AG04449 (cell line): ENCODE measurements at places on chromosomes 1 and 21.

- no peak for DNase-seq
These were observed 3.8 kb upstream of the MYOG start for GRCh38 chr1:203089651-203090045.

DNA sequence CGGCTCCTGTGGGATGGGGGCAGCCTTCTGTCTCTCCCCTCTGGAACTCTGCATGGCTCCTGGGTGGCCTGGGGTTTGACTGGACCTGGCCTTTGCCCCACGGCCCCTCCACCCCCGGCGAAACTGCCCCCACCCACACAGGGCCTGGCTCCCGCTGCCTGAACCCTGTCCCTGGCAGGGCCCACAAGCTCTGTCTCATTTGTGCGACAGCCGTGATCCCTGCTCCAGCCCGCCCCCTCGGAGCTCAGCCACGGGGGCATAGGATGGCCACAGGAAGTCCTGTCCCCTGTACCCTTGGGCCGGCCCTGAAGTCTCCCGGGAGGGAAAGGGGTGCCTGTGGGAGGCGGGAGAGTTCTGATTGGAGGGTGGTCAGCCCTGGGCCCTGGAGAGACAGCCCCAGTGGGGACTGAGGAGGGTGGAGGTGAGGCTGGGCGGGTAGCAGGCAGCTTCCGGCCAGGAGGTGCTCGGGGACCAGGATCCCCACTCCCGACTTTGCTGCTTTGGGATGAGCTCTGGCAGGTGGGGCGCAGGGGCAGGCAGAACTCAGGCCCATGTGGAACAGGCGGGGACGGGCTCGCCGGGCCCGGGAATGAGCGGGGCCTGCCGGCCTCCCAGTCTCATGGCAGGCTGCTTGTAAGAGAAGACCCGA, 45.1 kb downstream of the SLX9 start:
- DNase-seq: no peak

DNA sequence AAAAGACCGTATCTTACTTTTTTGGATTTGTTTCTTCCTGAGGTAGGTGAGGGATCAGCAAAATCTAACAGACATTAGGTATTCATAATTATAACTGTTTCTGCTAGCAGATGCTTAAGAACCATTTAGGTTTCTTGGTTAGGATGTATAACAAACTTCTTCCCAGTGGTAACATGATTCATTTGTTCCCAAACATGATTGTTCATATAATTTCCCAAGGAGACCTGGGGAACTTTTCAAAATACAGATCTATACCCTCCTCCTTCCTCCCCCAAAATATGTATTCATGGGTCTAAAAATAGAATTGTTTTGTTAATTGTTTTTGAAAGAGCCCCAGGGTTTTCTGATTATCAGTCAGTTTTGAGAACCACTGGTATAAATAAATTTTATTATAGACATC, 228.2 kb downstream of the COP1 start:
- no peak for DNase-seq

GRCh38 chr1:1244192-1244811, 2.2 kb downstream of the C1QTNF12 start:
- no peak for DNase-seq

GRCh38 chr1:158053276-158053675, 59.8 kb downstream of the KIRREL1 start:
- DNase-seq: no peak

GRCh38 chr1:27885621-27886352, 13.4 kb downstream of the THEMIS2 start:
- DNase-seq: no peak

- DNase-seq: no peak
These were observed 67.9 kb downstream of the TBX15 start for GRCh38 chr1:118920124-118920717.

DNA sequence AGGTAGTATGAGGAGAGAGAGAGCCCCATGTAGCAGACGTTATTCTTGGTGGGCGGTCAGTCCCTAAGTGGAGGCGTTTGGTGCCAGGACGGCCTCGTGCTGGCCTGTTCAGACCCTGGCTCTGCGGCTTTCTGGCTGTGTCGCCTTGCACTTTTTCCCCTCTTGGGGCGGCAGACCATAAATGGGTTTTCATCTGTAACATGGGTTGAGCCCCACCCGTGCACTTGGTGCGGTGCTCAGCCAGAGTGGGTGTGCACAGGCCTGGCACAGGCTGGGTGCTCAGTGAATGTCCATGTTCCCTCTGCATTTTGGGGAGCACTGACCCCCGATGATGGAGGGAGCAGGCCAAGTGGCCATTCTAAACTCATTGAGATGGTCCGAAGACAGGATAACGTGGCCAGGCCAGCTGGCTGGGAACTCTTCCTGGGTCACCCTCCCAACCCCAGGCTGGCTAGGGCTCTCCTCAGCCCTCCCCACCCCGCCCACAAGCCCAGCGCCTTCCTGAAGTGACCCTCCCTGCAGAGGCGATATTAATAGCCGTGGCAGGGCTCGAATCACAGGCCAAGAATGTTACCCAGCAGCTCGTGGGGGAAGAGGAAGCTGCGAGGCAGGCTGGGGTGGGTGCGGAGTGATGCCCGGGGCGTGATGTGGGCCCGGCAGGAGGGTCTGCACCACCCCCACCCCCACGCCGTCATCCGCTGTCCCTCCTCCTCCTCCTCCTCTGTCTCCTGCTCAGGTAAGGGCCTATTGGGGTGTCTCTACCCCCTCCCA, 78.5 kb downstream of the ARHGEF10L start:
- no peak for DNase-seq

DNA sequence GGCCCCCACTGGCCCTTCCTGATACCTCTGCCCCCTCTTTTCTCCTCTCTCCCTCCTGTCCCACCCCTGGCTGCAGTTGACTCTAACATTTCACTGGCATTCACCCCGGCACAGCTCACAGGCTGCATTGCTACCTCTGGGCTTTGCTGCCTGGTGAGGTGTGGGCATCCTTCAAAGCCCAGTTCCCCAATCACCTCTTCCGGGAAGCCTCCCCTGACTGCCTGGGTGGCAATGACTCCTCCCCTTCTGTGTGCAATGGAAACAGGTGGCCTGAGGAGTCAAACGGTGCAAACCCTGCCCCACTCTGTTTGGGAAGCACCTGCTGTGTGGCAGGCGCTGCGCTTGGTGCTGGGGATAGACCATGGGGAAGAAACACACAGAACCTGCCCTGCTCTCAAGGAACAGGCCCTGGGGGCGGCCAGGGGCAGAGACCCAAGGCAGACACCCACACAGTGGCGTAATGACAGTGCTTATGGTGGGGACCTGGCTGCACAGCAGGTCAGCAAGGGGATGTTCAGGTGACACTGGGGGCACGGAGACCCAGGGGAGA, 39.3 kb upstream of the POFUT2 start:
- no peak for DNase-seq

DNA sequence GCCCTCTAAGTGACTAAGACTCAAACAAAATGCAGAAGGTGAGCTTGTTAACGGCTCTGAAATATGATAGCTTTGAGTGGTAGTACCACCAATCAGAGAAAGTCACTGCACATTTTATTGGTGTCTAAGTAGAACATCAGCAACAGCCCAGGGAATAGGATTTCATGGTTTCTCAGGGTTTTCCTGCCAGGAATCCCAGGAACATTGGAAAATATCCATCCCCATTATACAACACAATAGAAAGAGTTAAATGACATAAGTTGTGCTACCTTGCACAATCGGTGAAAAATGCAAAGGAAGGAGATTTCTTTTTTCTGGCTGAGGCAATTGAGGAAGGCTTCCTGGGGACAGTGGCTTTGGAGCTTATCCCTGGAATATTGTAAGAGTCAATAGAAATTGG, 283.1 kb downstream of the HLX start:
- no peak for DNase-seq

- no peak for DNase-seq
These were observed 6.2 kb upstream of the BTG2 start for GRCh38 chr1:203299169-203299568.

GRCh38 chr1:206925106-206925736, 3.5 kb upstream of the FCMR start:
- DNase-seq: no peak

- DNase-seq: no peak
These were observed 46.6 kb downstream of the ADARB1 start for GRCh38 chr21:45120975-45121374.

DNA sequence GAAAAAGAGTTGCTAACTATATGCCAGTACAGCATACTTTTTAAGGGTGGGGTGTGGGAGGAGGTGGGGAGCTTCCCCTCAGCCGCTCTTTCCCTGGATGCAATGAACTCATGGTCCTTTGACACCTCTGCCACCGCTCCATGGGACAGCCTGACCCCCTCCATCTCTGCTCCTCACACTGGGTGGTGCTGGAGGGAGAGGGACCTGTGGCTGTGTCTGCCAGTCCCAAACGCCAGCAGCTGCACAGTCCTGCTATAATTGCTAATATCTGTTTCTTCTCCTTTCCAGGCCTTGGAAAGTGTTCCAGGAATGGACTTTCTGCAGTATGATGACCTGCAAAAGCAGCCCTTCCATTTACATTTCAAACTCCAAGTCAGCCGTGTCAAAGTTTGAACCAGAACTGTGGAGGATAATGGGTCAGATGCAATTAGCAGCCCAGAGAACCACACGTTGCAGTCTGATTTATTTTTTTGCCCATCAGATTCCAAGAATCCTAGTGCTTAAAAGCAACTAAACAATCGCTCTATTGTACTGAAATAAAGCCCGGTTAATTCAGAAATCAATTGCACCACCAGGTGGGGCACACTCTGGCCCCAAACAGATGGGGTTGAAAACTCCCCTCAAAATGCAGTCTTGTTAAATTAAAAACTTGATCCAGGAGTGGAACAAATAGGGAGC, 160.7 kb upstream of the LMO4 start:
- no peak for DNase-seq

DNA sequence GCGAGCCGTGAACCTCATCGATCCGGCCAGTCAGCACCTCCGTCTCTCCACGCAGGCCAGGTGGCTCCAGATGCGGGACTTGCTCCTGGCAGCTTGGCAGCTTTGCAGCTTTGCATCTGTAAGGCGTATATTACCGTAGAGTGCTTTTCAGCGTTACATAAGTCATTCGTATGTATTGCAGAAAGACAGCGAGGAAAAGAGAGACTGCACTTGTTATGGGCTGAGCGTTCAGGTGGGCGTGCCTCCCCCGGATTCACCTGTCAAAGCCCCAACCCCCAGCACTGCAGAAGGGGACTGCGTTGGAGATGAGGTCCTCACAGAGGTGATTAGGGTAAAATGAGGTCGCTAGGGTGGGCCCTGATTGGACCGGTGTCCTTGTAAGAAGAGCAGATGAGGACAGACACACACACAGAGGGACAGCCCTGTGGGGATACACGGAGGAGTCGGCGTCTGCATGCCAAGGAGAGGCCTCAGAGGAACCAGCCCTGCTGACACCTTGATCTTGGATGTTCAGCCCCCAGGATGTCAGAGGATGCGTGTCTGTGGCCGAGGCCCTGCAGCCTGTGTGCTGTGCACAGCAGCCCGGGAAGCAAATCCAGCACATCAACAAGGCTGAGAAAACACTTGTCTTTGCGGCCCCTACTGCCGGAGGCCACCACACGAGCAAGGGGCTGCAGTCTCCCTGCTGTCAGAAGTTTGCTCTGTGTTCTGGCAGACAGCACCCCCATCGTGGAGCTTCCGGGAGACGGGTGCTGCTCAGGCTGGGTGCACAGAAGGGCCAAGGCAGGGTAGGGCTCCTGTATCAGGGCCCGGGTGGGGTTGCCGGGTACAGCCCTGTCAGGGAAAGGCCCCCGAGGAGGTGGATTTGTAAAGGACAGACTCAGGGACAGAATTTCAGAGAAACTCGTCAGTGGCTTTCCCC, 10.9 kb upstream of the AGPAT3 start:
- DNase-seq: no peak

DNA sequence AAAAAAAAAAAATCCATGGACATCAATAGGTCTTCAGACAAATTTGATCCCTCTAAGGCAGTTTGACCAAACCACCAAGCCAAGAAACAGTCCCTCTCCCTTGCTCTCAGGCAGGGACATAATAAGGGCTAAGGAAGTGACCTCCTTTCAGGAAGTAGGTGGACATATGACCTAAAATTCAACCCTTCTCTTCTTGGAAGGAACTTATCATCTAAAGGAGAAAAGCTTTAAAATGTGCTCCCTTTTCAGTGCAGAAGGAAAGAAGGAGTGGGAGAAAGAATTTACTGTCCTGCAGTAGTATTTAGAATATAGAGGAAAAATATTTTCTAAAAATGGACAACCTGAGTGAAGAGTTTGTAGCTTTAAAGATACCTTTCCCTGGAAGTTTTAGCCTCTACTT, 118.1 kb downstream of the DTL start:
- no peak for DNase-seq

DNA sequence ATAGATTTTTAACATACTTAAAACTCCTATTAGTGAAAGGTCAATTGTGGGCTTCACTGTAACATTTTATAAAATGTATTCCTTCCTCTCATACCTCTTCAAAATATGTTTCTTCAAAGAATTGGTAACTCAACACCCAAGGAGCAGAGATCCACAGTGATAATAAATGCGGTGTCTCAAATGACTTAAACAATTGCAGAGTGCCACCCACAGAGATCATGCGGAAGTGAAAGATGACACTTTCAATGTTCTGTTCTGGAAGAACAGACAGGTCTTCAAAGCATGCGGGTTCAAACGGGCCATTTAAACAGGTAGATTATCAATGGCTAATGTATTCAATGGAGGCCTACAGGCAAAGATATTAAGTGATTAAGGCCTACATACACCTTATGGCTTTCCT, 157.0 kb upstream of the GREM2 start:
- DNase-seq: no peak

GRCh38 chr1:87450615-87451209, 122.0 kb downstream of the LMO4 start:
- no peak for DNase-seq

DNA sequence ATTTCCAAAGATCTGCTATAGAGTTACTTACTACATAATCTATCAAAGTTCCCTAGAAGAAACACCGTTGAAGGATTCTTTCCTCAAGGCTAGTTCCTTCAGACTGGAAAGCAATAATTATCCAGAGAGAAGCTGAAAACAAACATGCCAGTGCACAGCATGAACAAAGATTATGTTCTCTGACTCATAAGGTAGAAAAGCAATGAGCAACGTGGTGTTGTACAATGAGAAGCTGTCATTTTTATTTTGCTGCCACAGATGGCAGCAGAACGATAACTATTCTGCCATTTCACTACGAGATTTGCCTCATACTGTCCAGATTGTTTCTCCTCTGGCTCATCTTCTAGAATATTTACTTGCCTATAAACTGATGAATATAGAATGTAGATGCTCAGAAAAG, 10.7 kb downstream of the EXTL2 start:
- peak; percentile 26 for DNase-seq
